Right hindlimb (tissue), 1 donor: ENCODE measurements at places on chromosomes 1 and 21.

GRCh38 chr21:14817311-14817710 lies 247.5 kb downstream of the NRIP1 start:
- DNase-seq = no peak

DNA sequence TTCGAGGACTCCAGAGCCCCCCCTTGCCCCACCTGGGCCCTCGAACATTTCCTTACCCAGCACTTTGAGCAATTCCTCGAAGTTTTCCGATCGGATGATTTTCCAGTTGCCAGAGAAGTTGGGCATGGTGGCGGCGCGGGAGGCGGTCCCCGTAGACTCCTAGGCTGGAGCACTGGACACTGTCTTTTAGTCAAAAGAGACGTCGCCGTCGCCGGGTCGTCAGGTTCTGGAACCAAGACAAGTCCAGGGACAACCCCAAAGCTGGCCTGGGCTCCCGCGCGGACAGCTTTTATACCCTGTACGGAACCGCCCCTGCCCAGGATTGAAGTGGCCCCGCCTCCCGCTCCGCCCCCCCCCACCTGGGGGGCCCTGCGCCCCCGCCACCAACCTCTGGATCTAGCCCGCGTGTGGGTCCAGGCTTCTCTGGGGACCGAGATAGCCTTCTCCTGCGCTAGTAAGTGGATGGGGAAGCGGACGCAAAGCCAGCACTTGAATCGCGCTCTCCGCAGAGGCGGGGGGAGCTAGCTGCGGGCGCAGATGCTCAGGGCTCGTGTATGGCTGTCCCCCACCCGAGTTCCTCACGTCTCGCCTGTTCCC lies at the start of gene CRABP2:
TSS of gene CRABP2 (minus strand) at position 263 of the 597 bp plus-strand sequence. CDS start at position 126, 137 bp downstream.
- peak; percentile 88 for DNase-seq

- DNase-seq = no peak
These were observed 182.5 kb downstream of the RHOU start for GRCh38 chr1:228917755-228918154.

GRCh38 chr21:17818186-17819113 lies 706 bp downstream of the C21orf91 start:
- peak; percentile 54 for DNase-seq

DNA sequence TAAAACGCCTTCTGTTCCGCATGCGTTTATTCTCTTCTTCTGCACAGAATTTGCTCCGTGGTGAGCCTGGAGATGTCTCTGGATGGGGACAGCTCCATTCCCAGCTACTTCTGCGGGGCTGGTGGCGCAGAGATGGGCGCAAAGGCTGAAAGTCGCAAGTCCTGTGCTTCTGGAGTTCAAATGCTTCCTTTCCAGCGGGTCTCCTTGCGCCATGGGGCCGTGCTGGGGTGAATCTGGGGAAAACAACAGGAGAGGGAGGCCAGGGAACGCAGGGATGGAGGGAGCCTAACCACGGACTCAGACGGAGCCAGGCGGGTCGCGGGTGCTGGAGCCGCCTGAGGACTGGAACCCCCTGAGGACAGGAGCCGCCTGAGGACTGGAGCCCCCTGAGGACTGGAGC lies 2.9 kb upstream of the OR2T12 start:
- no peak for DNase-seq

GRCh38 chr1:231597971-231598370 lies 28.6 kb upstream of the DISC1 start:
- DNase-seq = no peak

GRCh38 chr21:40647706-40648105 lies 199.3 kb downstream of the DSCAM start:
- peak; percentile 36 for DNase-seq

DNA sequence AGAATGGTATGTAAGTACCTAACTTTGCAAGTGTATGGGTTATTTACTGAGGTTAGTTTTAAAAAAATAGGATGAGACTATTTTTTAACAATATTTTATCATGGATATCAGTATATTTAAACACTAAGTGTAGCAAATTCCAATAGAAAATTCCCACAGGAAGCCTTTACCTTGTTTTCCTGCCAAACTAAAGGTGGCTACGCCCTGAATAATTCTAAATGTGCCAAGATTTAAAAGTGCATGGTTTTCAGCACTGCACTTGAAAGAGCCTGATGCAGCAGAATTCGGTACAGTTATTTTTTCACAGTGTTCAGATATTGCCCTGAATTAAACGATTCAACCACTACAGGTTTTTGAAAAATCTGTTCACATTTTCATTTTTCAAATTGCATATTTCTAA lies 1622.8 kb upstream of the B3GALT2 start:
- DNase-seq = no peak

GRCh38 chr1:20472860-20473711 lies 12.9 kb downstream of the CAMK2N1 start:
- peak; percentile 61 for DNase-seq

DNA sequence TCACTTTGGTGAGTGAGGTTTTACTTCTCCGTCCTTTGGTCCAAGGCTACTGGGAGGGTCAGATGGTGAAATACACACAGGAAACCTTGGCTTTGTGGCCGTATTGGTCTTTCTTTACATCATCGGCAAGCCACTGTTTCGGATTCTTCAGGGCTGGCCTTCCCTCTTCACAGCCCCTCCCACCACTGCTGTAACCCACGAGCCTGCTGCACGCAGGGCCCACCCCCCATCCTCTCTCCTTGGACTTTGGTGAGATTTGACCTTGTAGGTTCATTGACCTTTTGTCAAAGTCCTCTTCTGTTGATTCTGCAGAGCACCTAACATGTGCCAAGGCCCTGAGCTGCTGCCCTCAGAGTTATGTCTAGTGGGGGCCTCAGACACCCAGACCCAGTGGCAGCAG lies 328.6 kb downstream of the CAMTA1 start:
- no peak for DNase-seq

GRCh38 chr1:245278846-245279245 lies 124.1 kb downstream of the KIF26B start:
- no peak for DNase-seq

DNA sequence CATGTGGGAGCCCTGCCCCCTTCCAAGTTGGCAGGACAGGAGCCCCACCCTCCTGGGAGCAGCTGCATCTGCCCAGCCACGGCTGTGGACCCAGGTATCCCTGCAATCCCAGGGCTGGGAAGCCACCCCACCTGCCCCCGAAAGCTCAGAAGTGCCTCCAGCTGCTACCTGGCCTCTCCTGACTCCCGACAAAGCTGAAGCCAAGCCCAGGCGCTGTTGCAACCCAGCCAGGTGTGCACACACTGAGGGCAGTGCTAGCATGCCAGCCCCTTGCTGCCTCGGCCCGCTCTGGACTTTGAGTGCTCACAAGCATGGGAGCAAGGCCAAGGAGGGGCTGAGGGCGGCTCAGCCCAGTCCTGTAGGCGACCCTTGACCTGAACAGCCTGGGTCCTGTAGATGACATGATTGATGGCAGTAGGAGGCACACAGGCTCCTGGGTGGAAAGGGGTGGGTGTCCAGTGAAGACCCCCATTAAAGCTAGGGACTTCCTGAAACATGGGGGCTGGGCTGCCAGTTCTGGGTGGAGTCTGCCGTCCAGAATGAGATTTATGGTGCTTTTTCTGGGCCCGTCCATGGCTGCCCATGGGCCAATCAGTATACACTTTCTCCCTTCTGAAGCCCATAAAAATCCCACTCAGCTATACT lies 2.8 kb upstream of the SSU72 start:
- DNase-seq = no peak

GRCh38 chr1:162008799-162009198 lies 14.9 kb downstream of the OLFML2B start:
- no peak for DNase-seq

DNA sequence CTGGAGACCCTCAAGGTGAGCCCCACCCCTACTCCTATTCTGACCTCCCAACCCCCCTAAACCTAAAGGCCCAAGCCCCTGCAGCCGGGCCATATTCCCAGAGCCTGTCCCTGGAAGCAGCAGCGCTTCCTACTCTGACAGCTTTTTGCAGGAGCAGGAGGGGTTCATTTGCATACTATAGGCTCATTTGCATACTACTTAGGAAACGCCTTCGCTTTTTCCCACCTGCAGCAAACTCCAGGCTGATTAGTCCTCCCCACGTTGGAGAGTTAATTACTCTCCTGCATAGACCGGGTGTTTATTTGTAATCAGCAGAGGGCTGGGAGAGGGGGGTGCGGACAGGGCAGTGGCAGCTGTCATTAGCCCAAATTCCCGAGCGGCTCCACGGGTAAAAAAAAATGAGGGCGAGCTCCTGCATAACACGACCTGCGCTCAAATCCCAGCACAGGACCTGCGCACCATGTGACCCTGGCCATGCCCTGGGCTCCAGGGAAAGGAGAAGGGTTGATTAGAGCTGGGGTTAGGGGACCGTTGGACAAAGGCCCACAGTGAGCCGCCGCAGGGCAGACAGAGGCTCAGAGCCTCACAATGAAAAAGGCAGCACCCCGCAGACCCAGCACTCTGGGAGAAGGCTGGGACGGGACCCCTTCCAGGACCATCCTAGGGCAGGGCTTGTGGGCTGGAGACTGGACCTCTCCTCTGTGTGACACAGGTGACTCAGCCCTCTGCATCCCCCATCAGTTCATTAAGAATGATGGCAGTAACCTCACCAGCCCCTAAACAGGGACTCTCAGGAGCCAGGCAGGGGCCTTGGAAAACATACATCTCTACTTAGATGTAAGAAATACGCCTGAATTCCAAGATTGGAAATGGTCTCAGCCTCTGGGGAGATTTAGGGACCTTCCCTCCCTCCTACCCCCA lies 9.9 kb upstream of the C1QA start:
- DNase-seq = no peak

DNA sequence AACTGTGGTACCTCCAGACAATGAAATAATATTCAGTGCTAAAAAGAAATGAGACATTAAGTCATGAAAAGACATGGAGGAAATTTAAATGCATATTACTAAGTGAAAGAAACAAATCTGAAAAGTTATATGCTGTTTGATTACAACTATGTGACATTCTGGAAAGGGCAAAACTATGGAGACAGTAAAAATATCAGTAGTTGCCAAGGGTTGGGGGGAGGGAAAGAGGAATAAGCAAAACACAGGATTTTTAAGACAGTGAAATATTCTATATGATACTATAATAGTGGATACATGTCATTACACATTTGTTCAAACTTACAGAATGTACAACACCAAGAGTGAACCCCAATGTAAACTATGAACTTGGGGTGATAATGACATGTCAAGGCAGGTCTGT lies 38.2 kb upstream of the PKN2 start:
- DNase-seq = no peak

DNA sequence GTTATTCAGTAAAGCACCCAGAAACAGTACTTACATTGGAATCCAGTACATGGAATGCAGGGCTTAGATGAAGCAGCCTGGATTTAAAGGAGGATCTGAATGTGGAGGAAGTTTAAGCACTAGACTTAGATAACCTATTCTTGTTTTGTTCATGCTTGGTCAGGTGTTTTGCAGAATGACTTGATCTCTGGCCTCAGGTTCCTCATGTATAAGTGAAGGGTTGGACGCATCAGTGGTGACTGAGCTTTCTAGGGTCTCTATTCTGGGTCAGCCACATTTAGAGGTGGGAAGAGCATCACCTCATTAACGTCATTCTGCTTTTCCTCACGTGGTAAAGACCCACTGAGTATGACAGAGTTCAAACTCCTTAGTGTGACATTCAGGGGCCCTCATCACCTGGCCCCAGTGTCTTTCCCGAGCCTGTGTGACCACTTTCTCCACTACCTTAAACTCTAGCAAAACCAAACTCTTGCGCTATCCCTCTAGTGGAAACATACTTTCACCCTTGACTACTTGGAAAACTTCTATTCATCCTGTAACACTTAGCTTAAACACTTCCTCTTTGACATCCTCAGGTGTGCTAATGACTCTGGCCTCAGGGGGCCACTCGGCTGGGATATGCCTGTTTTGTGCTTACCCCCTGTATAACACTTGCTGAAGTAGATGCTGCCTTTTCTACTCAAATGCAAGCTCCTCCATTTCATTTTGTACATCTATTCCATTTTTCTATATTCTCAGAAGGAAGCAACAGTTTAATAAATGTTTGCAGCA lies 871 bp upstream of the ERICH3 start:
- DNase-seq = no peak

DNA sequence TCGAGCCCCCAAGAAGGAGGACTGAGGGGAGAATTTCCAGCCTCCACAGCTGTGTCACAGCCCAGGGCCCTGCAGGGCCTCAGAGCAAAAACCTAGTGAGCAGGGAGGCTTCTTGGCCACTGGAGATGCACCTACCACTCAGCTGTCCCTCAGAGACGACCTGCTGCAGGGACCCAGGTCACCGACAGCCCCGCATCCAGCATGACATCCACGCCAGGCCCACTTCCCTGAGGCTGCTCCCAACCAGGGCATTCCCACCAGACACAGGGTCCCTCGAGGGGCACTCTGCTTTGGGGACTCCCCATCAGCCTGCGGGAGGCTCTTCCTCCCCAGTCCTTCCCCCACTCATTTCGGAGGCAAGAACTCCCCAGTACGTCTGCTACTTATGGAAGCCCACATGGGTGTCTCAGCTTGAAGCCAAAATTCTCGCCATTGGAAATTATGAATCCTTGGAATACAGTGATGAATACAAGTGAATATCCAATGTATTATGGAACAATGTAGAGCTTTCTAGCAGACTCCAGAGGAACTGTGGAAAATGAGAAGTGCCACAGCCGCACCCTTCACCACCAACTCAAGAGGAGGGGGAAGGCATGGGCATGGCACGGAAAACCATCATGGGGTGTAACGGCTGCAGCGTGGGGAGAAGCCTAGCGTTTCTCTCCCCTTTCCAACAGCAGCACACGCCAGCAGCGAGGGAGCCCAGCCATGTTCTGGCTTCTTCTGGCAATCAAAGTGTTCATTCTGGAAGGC lies 6.9 kb downstream of the TFF3 start:
- no peak for DNase-seq

GRCh38 chr1:2595812-2596529 lies 9.4 kb downstream of the PRXL2B start:
- no peak for DNase-seq

DNA sequence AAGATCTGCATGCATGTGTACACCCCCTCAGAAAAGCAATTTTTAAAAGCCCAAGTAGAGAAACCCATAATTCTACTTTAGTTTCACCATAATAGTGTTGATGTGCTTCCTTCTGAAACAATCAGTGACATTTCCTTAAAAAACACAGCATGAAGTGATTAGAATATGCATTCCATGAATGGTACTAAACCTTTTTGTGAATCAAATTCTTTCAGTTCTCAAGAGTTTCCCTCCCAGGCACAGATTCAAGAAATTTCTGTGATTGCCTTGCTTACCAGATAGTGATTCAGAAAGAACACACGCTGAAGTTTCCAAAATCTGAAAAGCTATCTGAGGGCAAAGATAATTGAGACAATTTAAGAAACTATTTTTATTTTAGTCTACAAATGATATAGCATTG lies 136.4 kb upstream of the ADGRL2 start:
- DNase-seq = no peak

DNA sequence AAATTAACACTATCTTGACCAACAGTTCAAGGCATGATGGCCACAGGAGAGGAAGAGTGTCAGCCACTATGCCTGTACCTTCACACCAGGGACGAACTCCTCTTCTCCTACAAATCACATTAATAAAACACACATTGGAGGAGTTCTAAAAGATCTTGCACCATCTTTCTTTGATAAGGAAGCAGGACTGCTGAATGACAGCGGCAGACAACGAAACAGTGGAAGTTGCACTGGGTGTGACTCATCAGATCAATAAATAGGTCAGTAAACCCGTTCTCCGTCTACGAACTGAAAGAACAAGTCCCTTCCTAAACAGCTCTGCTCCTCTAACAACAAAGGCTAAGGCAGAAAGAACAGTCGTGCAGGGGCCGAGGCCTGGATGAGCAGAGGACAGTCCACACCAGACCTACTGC lies 23.1 kb downstream of the UBE2G2 start:
- DNase-seq = no peak
